ENCODE measurements at places on chromosomes 3 and 15. TPM values are rescaled to one million over a fixed set of nuclear protein-coding genes. Genes with fewer than 3 reads are reported as not detected.

GRCh38 chr15:45842151-45842550 is 207.3 kb downstream of the SQOR start:
- DNase-seq: no peak

- no peak for DNase-seq
Measured at GRCh38 chr15:65730549-65731172, 61.4 kb downstream of the DENND4A start.

GRCh38 chr3:39114456-39114855 is 7.0 kb downstream of the TTC21A start:
- no peak for DNase-seq

The RTP1 gene
- not detected for polyA plus RNA-seq

The MRAS gene
- polyA plus RNA-seq: 59.1 TPM

- peak; percentile 38 for DNase-seq
Measured at GRCh38 chr3:11236588-11237461, 35.4 kb upstream of the ATG7 start.

GRCh38 chr3:116614795-116615362 is 94.7 kb upstream of the TUSC7 start:
- no peak for DNase-seq

DNA sequence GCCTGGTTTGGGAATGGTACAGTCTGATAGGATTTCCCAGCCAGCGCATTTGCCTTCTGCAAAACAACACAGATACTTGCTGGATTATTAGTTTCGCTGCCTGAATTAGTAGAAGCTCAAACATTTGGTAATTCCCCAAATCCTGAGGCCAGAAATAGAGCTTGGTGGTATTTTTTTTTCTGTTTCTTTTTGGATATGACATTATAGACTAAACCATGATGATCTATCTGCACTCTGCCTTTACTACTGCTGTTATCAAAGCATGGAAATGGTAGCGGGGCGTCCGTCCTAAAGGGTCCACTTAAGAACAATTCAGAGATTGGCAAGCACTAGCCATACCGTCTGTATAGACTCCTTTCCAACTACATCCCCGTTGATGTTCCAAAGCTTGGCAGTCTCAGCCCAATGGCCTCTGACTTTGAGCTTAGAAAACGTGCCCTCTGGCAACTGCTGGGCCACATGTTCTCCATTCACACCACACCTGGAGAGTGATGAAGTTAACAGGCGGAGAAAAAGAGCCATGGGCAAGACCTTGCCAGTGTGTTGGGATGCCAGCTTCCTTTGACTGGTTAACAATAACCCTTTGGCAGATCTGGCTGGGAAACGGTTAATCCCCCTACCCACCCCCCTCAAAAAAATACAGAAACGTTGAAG is 241.0 kb upstream of the NR2F2 start:
- DNase-seq: no peak
